ENCODE measurements at places on chromosomes 4 and X.

DNA sequence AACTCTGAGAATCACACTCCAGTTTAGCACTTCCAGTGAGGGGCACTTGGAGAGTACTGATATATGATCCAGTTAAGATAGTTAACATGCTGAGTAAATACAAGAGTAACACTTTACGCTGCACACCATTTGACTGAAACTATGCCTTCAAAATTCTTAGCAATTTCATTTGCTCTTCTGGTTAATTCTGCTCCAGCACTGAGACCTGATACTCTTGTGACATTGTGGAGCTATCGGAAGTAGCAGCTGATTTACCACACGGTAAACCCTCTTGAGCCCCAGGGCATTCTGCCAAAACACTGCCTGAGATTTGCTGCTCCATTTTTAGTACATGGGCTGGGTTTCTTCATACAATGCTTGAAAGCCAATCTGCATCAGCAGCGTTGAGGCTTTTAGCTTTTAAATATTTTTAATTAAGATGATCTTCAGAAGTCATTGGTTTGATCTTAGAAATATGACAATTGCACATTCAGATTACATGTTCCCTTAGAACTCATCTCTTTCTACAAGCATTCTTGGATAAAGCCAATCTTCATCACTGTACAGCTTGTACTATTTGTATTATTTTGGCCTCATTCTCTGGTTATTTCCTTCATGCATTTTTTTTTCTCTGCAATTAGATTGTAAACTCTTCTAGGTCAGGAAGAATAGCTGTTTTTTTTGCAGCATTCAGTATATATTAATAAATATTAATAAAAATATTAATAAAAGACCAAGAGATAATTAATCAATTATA is 67.8 kb upstream of the ETNPPL start:
- no peak for DNase-seq

DNA sequence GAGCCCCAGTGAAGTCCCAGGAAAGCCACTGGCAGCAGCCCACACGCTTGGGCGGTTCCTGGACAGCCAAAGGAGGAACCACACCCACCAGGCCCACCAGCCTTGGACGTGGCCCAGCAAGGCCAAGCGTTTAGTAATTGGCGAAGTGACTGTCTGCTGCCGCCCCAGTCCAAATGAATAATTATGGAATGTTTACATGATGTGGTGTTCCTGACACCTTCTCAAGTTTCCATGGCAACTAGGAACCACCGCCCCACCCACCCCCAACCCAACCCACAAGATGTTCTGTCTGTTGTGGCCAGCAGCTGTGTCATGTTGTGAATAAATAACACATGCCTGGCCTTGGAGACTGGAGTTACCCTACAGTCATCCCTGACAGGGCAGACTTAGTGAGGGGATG is 22.3 kb downstream of the APLN start:
- no peak for DNase-seq

GRCh38 chr4:118367872-118368271 is 15.1 kb upstream of the PRSS12 start:
- no peak for DNase-seq

GRCh38 chrX:133999031-133999705 is 13.8 kb upstream of the GPC3 start:
- DNase-seq = no peak

DNA sequence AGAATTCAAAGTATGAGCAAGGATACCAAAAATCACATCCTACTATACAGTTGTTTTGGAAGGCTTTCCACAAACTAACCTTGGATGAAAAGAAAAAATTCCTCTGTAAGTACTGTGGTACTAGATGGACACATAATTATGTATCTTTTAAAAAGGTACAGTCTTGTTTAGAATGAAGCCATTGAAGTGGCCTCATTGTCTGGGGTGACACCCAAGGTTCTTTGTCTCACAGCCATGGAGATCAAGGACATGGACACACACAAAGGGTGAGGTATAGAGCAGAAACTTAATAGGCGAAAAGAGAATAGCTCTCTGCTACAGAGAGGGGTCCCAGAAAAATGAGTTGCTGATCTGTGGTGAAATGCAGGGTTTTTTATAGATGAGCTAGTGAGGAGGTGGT is 16.8 kb upstream of the HERC5 start:
- no peak for DNase-seq
